H7 (cell line): ENCODE measurements at places on chromosomes 2 and 18.
A peak's percentile ranks its signal among the peaks of the same experiment; 100 is the strongest.

DNA sequence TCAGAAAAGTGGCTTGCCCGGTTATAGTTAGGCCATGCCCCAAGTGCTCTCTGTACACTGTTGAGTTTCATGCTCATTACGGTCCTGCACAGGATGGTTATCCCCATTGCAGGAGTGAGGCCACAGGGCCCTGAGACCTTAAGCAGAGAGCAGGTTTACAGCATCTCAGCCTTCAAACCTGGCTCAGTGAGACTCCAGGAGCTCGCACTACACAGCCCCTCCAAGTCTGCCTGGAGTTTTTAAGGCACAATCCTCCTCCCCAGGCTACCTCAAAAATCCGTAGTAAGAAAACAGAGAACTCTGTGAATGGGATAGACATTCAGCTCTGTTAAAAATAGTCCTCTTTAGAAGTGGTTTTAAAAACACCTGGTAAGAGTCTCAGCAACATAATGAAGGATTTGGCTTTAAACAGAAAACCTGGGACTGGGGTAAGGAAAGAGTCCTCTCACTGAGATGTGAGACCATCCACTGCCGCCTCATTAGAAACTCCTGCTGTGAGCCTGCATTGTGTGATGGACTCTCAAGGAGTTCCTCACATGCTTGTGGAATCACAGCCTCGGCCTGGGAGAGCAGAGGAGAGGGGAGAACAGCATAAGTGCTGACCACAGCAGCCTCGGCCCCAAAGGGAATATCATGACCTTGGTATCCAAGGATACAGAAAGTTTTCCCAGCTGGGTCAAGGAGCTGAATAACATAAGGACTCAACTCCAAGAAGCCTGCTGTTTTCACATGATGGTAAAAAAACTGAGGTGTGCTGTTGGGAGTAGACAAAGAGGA is 214.8 kb downstream of the ATAD2B start:
- DNase-seq, result peak; percentile 75

DNA sequence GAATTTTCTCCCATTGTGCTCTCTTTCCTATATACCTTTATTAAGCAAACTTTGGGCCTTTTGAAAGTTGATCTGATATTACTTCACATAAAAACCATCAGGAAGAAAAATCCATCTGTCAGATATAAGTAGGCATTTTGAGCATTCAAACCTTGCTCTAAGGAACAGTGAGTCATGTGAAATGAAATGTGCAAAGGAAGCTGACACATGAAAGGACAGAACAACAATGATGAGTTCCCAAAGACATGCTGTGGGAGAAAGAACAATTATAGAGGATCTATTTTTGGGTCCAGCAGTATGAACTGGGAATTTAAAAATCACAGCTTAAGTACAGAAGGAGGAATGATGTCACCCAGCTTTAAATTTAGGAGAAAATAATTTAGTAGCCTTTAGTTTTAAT is 18.1 kb downstream of the CALCRL start:
- DNase-seq, result no peak

- no peak for DNase-seq
Measured at GRCh38 chr2:221361633-221362032, 210.5 kb downstream of the EPHA4 start.

- DNase-seq, result no peak
Measured at GRCh38 chr2:205959521-205959920, 126.5 kb downstream of the INO80D start.

DNA sequence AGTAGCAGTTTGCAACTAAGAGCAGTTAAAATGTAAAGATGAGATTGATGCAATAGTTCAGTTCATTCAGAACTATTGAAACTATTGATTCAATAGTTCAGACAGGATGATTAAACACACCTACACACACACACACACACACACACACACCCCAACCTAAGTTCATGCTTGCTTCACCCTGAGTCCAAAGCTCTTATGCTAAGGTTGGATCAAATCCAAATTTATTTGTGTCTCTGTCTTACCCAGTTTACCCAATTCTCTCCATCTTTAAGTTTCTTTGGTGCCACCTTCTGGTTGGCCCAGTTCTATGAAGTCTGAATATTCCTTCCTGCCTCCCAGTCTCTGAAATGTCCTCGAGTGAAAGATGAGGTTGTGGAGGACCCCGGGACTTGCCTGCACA is 5.1 kb downstream of the SERPINB8 start:
- DNase-seq, result no peak

DNA sequence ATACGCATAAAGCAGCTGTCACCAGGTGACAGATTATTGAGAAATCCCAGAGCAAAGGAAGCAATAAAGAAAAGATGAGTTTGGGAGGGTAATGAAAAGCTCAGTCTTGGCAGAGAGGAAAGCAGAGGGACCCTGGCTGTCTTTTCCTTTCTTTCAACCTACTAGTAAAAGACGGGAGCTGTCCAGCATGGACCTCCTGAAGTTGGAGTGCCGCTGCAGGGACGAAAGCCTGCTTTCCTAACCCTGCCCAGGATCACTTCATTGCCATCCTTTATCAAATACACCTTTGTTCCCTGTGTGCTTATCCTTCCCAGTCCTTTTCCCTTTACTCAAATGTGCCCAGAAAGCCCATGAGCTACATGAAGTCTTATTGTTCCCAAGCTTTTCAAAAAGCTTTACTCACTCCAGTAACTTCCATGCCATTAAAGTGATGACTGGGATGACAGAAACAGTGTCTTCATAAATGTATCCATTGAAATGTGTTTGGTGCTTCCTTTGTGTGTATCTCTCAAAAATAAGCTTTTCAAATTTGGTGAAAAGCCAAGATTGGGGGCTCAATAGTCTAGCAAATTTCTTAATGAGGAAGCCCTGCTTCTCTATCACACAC is 3.7 kb upstream of the SPR start:
- DNase-seq, result peak; percentile 84

- no peak for DNase-seq
Measured at GRCh38 chr2:102753563-102754159, 8.2 kb upstream of the TMEM182 start.

- DNase-seq, result no peak
Measured at GRCh38 chr2:207778298-207778882, 8.7 kb upstream of the FZD5 start.

- no peak for DNase-seq
Measured at GRCh38 chr2:60548845-60549237, 4.6 kb downstream of the BCL11A start.

GRCh38 chr2:11505652-11506610 is 27.9 kb upstream of the GREB1 start:
- DNase-seq, result no peak

DNA sequence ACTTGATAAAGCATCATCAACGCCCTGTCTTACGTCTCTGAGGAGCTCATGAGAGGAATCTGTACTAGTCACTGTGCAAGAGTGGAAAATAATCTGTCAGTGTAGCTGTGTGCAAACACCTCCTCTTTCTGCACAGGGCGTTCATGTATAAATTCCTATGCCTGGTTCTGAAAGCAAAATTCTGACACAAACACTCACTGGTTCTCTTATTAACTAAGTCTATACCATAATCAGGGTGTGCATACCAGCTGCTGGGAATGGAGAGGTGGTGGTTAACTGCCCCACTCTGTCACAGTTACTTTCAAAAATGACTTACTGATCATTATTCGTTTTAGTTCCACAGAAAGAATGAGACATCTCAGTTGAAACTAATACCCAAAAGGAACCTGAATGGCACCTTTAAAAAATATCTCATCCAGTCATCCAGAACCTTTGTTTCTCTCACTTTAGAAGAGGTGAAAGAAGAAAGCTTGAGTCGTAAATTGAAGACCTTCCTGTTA is 35.7 kb downstream of the STK39 start:
- DNase-seq, result no peak

GRCh38 chr18:46577546-46577945 is 79.5 kb downstream of the LOXHD1 start:
- no peak for DNase-seq

DNA sequence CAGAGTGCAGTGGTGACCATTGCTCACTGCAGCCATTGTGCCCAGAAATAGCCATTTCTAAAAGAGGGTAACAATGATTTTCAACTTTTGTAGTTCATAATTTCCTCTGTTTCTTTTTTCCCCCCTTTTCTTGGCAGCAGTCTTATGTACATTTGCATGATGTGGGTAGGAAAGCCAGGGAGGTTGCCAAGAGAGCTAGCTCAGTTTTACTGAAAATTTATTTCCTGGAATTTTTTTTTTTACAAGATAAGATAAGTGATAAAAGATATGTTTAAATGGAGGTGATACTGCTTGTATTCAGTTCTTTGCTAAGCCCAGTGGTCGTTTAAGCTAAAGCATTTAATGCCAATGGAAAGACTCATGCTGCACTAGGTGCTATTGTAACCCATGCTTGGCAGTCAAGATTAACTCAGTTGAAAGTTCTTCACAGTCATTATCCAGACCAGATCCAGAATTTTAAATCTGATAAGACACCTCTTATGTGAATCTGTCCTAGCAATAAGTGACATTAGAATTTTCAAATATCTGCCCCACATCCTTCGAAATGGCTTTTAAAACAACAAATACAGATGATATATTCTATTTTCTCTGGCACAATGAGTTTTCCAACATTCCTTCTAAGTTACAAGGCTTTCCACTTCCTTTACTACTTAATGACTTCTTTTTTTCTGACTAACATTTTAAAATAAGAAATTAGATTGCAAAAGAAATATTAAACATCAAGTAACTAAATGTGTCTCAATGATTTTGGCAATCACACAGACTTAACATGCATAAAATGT is 4.4 kb upstream of the ATP8B1 start:
- DNase-seq, result no peak

- no peak for DNase-seq
Measured at GRCh38 chr2:239590995-239591915, 190.4 kb upstream of the HDAC4 start.

- DNase-seq, result peak; percentile 50
Measured at GRCh38 chr2:238238311-238238765, 1.5 kb downstream of the HES6 start.

DNA sequence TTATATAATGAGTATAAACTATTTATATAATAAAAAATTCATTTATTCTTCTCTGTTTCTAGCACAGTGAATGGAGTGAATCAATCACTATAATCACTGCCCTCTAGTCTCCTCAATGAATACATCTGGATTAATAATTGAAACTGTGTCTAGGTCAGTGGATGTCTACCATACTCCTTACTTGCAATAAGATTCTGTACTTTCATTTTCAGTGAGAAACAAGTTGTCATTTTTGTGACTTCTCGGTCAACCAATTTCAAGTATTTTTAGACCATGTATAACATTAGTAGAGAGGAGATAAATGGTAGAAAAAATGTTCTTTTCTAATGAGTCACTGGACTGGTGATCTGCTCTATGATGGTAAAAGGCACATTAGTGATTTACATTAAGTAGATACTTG is 799.6 kb upstream of the CHAC2 start:
- no peak for DNase-seq

DNA sequence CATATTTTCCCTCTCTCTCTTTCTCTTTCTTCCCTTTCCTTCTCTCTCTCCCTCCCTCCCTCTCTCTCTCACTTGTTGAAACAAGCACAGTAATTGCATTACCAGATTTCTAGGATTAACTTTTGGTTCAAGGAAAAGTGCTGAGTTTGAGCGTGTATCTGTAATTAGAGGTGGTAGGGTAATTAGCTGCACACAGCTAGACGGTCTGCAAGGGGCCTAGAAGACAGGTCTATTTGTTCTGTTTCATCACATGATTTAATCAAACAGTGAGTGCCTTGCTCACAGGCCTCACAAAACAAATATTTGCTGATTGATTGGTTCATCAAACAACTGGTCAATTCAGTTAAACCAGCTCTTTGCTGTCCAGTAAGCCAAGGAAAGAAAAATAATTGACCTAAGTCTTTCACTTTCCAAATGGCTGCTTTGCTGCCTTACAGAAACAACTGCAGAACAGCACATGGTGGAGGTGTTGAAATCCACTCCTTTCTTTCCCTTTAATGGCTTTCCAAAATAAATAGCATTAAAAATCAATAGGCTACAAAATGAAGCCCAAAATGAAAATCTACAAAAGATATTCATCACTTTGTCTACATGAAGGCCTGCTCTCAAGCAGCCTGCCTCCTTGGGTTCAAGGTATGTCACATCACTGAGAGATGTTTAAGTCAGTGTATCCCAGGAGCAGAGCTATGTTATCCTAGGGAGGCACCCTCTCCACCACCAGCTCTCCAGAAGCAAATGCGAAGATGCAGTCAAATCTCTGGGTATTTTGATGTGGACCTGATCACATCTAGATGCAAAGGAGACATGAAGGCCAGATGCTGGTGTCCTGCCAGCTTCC is 264.4 kb upstream of the SIX2 start:
- DNase-seq, result no peak

DNA sequence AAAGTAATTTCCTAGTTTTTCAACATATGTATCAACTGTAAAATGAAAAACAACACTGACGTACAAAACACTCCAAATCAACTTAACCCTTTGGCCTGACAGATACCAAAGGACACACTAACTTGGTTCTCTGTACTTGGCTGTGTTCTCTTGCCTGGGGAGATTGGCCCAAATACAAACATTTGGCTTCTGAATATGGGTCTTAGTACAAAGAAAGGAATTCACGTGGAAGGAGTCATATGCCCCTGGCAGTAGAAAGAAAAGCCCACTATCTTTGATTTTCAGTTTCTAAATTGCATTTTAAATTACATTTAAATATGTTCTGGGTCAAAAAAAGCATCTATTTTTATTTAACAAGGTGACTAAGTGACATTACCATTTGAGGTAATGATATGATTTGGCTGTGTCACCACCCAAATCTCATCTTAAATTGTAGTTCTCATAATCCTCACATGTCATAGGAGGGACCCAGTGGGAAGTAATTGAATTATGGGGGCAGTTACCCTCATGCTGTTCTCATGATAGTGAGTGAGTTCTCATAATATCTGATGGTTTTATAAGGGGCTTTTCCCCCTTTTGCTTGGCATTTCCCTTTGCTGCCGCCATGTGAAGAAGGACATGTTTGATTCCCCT is 153.6 kb upstream of the CCDC195 start:
- no peak for DNase-seq

- DNase-seq, result no peak
Measured at GRCh38 chr2:171166328-171166983, 5.8 kb upstream of the TLK1 start.

GRCh38 chr2:71646028-71646427 is 192.7 kb downstream of the DYSF start:
- no peak for DNase-seq

- DNase-seq, result no peak
Measured at GRCh38 chr2:219420687-219421086, 2.5 kb downstream of the DES start.

DNA sequence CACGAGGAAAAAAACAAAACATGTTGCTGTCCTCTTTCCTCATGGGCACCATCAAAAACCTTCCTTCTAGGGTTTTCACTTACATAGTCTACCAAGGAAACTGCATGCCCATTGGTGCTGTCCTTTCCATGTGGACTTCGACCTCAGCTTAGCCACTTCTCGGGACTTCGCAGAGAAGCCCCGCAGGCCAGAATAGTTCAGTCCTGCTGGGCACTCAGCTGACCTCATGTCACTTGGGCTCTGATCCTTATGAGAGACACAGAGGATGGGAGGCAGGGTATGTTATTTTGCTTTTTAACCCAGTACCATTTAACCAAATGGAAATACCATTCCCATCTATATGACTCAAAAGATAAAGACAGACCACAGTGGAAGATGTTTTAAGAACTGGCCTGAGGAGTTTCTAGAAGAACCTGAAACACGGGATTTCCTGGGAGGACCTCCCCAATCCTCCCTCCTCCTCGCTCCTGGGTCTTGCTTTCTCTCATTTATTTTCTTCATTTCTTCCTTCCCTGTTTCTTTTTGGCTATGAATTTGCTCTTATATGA is 28.4 kb downstream of the AAK1 start:
- DNase-seq, result no peak

- DNase-seq, result no peak
Measured at GRCh38 chr18:46290440-46291020, 186.3 kb downstream of the HAUS1 start.
